NCI-H2081 treated with DMSO at 0.1 percent for 48 hours (cell line): ENCODE measurements at places on chromosomes 11 and 22.

DNA sequence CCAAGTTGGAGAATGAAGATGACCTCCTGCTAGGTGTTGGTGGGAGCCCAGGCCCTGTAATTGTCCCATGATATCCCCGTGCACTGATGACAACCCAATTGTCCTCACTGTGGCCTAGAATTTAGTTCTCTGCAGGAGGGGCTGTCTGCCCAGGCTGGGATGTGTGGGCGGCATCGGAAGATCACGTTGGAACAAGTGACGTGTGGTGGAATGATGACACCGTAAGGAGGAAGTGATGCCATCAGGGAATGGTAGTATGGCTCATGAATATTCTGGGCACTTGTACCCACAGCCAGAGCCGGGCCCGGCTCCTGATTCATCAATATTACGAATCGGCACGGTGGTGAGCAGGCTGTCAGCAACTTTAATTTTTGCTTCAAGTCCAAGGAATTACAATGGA is 111.6 kb downstream of the MIAT start:
- DNase-seq: no peak

DNA sequence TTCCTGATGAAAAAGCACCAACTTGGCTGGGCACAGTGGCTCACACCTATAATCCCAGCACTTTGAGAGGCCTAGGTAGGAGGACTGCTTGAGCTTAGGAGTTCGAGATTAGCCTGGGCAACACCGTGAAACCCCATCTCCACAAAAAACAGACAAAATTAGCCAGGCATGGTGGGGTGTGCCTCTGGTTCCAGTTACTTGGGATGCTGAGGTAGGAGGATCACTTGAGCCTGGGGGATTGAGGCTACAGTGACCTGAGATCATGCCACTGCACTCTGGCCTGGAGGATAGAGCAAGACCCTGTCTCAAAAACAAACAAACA is 3.0 kb downstream of the HPS4 start:
- DNase-seq: no peak

DNA sequence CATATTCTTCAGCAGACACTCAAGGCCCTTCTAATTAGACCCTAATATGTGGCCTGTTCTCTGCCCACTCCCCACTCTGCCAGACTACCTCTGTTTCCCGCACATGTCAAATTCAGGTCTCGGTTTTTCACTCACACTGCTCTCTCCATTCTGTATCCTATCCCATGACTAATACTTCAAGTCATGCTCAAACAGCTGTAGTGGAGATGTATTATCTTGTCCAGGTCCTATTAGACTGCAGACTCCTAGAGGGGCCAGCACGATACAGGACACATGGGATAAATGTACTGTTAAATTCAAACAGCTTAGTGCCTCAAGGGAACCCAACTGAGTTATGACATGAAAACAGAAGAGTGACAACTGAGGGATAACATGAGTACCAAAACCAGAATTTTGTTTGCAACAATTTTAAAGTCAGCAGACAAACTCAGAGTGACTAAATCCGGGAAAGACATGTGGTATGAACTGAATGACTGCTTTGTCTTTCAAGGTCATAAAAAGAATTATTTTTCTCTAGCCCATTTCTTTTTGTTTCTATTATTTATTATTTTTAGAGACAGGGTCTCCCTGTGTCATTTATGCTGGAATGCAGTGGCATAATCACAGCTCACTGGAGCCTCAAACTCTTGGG is 20.5 kb downstream of the ATP6V1E1 start:
- no peak for DNase-seq

- no peak for DNase-seq
Measured at GRCh38 chr11:61510166-61510919, 1.8 kb downstream of the LRRC10B start.

- no peak for DNase-seq
Measured at GRCh38 chr22:37176464-37177061, 11.5 kb downstream of the C1QTNF6 start.

DNA sequence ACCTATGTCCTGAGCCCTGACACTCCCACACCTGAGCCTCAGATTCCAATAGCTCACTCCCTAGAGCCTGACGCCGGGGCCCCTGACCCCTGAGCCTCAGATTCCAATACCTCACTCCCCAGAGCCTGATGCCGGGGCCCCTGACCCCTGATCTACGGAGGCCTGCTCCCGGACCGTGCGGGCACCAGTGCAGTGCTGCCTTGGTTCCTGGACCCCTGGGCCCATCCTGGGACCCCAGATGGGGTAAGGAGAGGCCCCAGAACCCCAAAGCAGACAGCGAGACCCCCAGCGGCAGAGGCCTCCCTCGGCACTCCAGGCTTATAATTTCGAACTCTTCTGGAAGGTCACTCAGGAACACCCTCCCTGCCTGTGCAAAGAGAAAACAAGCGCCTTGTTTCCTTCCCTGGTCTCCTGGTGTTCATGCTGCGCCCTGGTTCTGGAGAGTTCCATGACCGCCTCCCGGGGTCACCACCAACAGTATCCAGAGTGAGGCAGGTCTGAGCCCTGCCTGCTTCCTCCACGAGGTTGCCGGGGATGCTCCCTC is 7.5 kb downstream of the SUSD2 start:
- no peak for DNase-seq

DNA sequence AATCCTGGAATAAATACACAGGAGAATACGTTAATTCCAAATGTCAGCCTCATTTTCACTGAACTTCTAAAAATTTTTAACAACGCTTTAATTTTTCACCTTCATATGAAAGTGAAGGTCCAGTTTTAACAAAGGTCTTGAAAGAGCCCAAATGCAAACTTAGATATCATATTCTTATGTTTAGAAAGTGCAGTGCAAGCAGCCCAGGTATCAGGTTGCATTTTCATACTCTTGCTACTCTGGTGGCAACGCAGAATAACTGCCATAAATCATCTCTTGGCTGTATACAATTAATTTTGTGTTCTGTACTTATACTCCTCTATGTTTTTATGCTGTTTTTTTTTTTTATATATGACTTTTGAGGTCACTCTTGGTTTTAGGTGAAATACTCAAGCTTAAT is 496.7 kb upstream of the ARHGAP42 start:
- DNase-seq: no peak

- no peak for DNase-seq
Measured at GRCh38 chr11:68446046-68446725, 14.4 kb upstream of the PPP6R3 start.

DNA sequence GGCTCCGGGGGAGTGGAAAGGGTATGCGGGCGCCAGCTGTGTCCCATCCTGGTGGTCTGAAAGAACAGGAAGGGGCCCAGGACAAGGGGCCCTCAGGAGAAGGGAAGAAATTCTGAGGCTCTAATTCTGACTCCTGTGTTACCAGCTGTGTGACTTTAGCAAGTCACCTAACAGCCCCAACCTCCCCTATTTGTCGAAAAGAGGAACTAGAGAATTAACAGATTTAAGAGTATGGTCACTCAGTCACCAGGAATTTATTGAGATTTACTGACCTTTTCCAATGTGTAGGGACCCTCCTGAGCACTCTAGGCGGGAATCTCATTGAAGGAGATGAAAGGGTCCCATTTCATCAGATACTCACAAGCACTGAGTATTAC is 14.6 kb downstream of the RPS6KA4 start:
- DNase-seq: no peak

DNA sequence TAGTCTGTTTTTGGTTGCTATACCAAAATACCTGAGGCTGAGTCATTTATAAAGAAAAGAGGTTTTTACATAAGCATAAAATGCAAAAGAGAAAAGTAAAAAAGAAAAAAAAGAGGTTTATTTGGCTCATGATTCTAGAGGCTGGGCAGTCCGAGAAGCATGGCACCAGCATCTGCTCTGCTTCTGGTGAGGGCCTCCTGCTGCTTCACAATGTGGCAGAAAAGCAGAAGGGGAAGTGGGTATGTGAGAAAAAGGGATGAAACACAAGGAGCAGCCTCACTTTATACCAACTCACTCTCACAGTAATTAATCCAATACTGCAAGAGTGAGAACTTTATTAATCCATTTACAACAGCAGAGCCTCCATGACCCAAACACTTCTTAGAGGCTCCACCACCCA is 47.1 kb downstream of the MTNR1B start:
- no peak for DNase-seq

DNA sequence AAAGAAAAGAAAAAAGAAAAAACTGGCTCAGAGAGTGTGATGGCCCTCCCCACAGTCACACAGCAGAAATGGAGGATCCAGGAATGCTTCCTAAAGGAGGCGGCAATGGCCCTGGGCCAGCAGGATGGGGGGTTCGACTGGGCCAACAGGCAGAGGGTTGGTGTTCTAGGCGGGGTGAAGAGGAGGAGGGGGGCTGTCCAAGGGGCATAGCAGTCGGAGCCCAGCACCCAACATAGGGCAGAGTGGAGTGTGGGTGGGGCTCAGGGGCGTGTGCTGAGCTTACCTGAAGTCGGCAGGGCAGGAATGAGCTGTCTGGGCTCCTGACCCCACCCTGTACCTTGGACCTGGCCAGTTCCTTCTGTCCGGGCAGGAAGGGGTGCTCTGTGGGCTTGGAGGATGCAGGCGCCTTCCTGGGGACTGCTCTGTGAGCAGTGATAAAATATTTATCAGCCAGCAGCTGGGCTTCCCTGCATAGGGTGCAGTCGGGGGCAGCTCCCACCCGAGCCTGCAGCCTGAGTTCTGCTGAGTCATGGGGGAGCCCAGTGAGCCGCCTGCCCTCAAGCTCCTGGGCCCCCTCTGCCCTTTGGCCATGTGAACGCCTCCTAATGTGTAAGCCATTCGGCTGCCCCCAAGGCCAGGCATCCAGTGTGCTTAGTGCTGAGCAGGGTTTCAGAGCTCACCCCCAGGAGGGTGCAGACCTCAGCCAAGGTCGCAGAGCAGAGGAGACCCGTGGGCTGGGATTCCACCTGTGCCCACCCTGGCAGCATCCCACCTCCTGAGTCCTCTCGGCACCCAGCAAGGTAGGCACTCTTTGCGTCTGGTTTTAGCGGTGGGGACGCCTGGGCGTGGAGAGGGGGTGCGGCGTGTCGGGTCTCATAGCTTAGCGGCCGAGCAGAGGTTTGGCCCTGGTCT is 25.3 kb upstream of the PRR5 start:
- no peak for DNase-seq

DNA sequence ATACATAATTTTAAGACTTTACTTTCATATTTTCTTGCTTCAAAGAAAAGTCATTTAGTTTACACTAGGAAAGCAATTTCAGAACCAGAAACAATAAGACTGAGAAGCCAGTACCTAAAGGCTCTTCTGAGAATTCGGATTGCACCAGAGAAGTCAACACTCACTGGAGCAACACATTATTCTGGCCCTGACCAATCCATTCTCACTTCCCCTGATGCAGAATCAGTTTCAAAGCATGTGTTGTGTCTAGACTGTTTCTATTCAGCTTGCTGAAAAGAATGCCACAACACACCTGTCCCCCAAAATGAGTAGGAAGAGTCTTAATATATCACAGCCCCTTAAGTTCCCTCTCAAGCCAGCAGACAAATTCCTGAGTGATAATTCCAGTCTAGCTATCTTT is 1074.3 kb upstream of the TENM4 start:
- no peak for DNase-seq

DNA sequence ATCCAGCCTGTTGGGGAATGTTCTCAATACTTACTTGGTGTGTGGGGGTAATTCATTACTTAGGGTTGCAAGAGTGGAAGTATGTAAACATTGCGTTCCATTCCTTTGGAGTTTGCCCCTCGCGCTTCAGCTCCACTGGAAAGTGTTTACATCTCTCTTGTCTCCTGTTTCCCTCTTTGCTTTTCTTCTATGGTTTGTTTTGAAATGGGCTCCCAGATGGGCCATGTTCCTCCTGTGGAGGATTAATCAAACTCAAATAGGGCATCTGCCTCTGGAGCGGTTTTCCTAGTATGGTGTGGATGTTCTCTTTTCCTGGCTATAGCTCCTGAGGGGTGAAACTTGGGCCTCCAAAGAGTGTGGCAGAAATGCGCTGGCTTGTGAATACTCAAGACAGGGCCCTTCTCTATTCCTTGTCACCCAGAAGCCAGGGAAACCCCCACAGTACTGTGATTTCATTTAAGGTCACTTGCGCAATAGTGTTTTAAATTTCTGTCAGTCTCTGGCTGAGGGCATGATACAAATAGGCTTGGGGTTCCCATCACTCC is 51.9 kb downstream of the CD44 start:
- no peak for DNase-seq

DNA sequence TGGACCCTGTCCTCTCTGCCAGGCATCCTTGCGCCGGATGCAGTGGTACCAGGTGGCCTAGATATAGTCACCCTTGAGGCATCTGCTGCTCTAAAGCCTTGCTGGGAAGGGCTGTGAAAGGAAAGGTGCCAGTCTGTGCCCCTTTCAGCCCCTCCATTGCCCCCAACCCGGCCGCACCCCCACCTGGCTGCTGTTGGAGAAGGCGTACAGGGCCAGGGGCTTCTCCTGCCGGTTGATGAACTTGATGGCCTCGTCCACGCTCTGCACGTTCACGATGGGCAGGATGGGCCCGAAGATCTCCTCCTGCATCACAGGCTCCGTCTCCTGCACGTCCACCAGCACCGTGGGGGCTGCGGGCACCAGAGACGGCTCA is 10.2 kb downstream of the ALDH3B2 start:
- DNase-seq: no peak

- DNase-seq: no peak
Measured at GRCh38 chr11:34893416-34893815, 22.8 kb downstream of the APIP start.

DNA sequence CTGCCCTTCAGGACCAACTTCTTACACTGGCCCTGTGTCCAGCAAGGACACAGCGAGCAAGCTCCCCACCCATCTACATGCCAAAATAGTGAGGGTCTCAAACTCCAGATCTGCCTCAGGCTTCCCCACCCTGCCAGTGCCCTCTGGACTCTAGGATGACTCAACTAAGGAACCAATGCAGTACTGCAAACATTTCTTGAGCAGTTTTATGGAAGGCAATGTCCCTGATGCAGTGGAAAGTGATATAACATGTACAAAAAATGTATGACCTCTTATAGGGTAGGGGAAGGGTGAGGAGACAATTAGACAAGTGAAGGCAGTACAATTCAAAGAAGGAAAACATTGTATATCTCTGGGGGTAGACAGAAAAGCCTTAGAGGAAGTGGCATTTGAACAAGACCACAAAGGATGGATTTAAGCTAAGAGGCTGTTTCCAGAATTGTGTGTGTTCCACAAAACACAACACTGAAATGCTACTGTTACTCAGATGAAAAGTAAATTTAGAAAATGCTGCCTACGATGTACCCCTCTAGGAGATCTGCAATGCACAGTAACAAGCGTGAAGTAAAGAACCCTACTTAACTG is 47.3 kb downstream of the RAB30 start:
- no peak for DNase-seq

DNA sequence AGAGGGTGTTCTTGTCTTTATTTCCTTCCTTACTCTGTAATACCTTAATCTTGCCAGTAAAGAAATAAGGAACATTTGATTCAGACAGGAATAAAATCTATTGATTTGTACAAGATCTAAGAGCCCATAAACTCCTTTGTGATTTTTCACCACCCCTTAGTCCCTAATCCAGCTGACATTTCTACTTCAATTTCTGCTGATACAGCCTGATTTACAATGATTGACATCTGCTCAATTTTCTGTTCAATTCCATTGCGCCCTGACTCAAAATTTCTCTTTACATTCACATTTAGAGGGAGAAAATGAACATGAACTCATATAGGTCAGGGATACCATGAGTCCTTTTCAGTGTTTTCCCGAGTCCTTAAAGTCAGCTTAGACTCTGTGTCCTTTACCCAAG is 27.2 kb upstream of the TMEM123 start:
- DNase-seq: no peak
